ENCODE measurements at places on chromosomes 11 and 22. TPM values are rescaled to one million over a fixed set of nuclear protein-coding genes. Genes with fewer than 3 reads are reported as not detected.

GRCh38 chr11:75793966-75794365 is 21.0 kb upstream of the UVRAG start:
- DNase-seq, result no peak

The MRGPRX3 gene
- not detected for total RNA-seq

The CD3G gene
- total RNA-seq, result 0.71 TPM

The MMP1 gene
- not detected for total RNA-seq

GRCh38 chr22:23874871-23875270 is 17.2 kb downstream of the SLC2A11 start:
- no peak for DNase-seq

The C11orf91 gene
- total RNA-seq, result not detected

The TMEM179B gene
- total RNA-seq, result 47.1 TPM

- no peak for DNase-seq
These were observed 25.2 kb upstream of the LRRC32 start for GRCh38 chr11:76695771-76696170.

DNA sequence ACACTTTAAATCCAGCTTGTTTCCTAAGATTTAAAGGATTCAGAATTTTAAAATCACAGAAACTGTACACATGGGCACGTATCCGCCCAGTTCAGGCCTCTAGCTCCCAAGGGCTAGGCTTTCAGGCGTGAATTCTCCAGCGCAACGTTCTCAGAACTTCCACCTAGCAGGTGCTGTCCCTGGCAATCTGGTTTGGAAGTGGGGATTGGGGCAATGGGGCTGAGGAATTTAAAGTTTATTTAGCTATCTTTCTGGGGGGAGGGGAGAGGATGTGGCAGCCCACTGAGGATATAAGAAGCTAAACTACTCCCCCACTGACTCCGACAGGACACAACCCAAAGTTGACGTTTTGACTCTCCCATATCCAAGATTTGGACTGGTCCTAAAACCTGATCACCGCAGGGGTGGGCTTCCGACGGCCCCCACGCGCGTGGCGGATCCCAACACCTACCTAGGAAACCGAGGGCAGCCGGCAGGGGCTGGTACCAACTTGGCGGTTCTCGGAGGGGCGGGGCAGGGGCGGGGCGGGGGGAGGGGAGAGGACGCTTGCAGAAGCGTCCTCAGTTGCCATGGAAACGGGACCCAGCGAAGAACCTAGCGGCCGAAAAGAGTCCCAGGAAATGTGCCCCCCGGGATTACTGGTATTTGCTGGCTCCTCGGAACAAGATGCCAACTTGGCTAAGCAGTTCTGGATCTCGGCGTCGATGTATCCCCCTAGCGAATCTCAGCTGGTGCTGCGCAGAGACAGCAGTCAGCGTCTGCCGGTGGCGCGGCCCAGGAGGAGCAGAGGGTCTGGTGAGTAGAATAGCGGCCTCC is at the start of gene HOATZ:
Gene HOATZ (plus strand): TSS at position 563 of the 816 bp plus-strand sequence. CDS start 7 bp downstream, at position 570.
- DNase-seq, result no peak

GRCh38 chr11:128724891-128725611 is 31.2 kb downstream of the FLI1 start:
- DNase-seq, result no peak

DNA sequence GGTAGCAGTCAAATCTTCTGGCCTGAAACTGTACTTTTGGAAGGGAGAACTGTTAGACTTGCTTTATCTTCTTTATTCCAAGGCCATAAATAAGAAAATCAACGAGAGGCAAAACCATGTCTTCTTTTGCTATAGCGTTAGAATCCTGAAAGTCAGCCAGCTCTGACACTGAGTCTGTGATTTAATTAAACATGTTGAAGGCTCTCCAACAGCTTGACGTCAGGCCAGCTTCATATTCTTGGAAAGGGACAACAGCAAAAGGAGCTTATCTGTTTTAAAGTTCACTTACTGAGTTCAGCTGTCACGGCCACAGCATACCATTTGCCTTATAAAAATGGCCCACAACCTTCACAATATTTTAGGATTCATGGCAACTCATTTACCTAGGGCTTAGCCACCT is 131.0 kb upstream of the LDLRAD3 start:
- no peak for DNase-seq
